ENCODE measurements at places on chromosomes 6 and 20. TPM values are rescaled to one million over a fixed set of nuclear protein-coding genes. Genes with fewer than 3 reads are reported as not detected.

Gene NRN1
- not detected for total RNA-seq

Gene BNIP5
- 0.50 TPM for total RNA-seq

Gene RBBP8NL
- total RNA-seq = 39.2 TPM

Gene SPTLC3
- total RNA-seq = 34.7 TPM

Gene GPSM3
- total RNA-seq = 0.67 TPM

Gene RAB5IF
- total RNA-seq = 279 TPM

Gene GGTLC1
- 1.3 TPM for total RNA-seq

Gene CDH22
- total RNA-seq = 0.11 TPM

Gene ENPP4
- total RNA-seq = 2.7 TPM

Data from Caco-2 (cell line).